ENCODE measurements at places on chromosomes 7 and 10.

DNA sequence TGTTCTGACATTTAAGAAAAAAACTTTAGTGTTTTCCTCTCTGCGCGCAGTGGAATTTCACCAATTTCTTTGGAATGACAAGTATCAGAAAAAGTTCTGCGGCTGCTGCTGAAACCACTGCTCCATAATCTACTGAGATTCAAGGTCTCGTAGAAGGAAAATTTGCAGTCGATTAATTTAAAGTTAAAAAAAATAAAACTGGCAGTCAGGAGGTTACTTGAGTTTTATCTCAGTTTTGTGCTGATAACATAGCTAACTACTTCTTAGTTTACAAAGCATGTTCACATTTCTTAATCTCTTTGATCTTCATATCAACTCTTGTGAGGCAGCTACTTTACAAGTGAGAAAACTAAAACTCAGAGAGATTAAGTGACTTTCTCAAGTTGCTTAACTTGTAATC is 18.2 kb upstream of the CALD1 start:
- DNase-seq: no peak

DNA sequence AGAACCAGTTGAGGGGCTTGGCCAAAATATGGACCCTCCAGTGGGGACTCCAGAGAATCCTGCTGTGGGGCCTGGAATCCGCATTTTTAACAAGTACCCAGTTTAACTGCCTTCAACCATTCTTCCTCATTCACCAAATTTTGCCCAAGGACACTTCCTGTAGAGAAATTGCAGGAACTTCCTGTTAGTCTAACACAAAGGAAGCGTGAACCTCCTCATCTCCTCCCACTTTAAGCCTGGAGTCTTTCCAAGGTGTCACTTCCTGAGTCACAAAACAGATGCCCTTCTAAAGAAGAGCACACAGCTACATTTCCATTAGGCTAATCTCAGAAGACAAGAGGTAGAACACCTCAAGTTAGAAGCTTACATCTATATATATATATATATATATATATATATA is 188.4 kb downstream of the PPP1R17 start:
- DNase-seq: peak; percentile 26

DNA sequence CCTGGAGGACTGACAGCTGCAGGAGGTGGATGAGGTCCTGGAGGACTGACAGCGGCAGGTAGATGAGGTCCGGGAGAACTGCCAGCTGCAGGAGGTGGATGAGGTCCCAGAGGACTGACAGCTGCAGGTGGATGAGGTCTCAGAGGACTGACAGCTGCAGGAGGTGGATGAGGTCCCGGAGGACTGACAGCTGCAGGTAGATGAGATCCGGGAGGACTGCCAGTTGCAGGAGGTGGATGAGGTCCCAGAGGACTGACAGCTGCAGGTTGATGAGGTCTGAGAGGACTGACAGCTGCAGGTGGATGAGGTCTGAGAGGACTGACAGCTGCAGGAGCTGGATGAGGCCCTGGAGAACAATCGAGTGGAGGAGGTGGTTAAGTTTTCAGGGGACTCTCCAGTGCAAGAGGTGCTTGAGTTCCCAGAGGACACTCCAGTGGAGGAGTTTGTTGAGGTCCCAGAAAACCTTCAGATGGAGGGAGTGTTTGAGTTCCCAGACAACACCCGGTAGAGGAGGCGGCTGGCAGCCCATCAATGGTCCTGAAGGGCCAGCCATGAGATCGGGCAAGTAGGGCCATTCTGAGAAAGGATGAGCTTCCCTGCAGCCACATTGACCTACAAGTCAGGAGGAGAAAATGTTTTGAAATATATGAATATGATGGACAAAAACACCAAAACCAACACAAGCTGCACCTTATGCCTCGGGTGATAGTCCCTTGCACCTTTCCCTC is 4.7 kb upstream of the EIF5AL1 start:
- no peak for DNase-seq

- DNase-seq: peak; percentile 70
Measured at GRCh38 chr7:16660702-16661464, 14.9 kb downstream of the BZW2 start.

DNA sequence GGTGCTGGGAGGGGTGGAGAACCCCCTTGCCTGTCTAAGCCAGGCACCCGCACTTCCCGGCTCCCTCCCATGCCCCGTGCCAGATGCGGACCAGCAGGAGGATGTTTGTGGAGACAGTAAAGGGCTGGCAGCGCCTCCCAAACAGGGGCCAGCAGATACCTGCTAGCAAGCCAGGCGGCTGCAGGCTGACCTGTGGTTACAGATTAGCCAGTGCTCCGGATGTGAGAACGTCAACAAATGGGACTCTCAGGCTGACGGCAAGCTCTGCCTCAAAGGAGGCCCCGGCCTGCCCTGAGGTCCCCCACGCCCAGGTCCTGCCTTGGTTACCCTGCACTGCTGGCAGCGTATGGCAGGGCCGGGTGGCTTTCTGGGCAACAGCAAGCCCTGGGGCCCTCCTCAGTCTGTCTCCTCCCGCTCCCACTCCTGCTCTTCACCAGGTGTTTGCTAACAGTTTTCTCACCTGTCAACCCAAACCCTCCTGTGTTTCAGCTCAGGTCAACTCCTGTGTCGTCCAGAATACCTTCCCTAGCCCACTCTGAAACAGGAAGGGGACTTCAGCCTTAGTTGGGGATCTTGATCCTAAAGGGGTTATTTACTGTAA is 85.4 kb downstream of the NEURL1 start:
- no peak for DNase-seq

GRCh38 chr10:114374053-114374791 is 30.1 kb downstream of the AFAP1L2 start:
- DNase-seq: no peak

DNA sequence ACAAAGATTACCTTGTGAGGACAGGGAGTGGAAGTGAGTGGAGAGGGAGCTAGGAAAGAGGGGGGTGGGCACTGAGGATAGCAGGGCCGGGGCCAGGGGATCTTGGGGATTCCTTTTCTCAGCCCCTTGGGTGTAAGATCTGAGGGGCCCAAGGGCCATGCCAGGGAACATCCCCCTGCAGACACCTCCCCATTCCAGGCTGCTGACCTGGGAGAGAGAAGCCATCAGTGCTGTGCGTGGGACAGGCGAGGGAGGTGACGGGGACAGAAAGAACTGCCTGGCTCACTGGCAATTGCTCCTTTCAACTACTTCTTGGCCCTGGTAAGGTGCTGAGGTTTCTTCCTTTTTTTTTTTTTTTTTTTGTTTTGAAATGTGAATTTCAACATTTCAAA is 12.0 kb upstream of the BTBD16 start:
- no peak for DNase-seq

- DNase-seq: no peak
Measured at GRCh38 chr10:5269791-5270190, 73.2 kb downstream of the AKR1C4 start.

DNA sequence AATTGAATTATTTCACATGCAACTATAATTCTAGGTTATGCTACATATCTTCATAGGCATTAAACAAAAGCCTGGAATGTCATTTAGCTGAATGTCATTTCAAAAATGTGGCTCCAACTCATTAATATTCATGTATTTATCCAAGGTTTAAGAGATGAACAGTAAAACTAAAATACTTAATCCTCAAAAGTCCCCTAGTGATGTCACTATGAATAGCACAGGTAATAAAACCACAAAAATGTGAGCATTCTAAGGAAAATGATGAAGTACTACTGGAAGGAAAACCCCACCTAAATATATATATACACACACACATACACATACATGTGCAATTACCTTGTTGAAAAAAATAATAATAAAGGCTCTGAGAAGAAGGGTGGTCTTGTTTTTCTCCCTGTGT is 154.4 kb upstream of the ASAH2 start:
- peak; percentile 64 for DNase-seq

GRCh38 chr7:91778416-91778815 is 102.1 kb downstream of the MTERF1 start:
- DNase-seq: no peak

DNA sequence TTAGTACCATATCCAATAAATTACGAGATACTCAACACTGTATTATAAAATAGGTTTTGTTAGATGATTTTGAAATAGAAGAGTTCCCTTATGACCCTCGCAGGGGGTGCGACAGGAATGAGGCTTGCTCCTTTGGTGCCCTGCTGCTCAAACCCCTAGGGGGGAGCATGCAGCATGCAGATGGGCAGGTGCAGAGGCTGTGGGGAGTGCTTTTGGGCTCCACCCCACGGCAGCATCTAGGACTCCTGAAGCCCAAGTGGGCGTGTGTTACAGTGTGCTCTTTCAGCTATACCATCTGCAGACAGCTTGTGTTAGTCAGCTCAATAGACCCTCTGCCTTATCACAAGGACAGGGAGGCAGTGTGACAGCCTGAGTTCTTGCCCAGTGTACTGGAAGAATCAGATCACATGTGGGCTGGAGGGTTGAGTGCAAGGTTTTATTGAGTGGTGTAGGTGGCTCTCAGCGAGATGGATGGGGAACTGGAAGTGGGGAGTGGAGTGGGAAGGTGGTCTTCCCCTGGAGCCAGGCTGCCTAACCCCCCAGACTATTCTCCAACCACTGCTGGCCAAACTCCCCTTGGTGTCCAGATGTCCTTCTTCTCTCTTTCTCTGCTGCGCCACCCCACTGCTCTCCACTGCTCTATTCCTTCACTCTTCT is 3.1 kb upstream of the MRC1 start:
- DNase-seq: peak; percentile 26

DNA sequence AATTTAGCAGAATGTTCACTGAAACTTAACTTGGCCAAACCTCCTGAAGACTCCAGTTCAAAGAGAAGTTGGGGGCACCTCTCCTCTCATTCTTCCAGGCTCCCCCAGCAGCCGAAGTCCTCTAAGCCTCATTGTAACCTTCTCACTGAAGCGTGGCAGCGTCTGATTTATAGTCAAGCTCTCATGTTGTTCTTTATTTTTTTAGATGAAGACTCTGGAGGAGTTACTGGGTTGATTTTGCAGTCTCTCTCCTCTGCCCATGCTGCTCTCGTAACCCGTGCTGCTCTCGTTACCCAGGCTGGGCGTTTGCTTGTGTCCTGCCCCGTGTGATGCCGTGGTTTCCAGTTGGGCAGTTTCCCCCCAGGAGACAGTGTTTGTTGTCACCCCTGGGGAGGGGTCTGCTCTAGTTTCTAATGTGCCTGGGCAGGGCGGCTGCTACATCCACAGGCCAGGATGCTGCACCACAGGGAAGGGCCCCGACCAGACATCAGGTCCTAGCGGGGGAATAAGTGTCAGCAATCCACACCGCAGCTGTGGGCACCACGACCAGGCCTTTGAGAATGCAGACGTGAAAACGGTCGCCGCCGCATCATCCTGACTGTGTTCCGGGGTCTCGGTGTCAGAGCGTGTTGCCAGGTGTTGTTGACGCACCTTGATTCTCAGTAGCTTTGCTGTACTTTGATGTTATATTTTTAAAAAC is 65.2 kb downstream of the WDR37 start:
- DNase-seq: no peak

DNA sequence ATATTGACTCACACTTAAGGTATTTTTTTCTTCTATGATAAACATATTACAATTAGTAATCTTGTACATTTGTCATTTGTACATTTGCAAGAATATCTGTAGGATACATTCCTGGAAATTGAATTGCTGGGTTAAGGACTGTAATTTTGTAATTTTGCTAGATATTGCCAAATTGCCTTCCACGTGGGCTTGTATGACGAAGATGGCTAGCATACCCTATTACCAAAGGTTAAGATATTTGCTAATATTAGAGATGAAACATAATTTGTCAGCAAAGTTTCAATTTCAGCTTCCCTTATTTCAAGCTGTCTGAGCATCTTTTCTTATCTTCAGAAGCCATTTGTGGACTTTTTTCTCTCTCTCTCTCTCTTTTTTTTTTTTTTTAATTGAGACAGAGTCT is 1.0 kb upstream of the LYZL2 start:
- DNase-seq: no peak

- DNase-seq: no peak
Measured at GRCh38 chr7:888081-889024, 12.0 kb downstream of the GET4 start.

DNA sequence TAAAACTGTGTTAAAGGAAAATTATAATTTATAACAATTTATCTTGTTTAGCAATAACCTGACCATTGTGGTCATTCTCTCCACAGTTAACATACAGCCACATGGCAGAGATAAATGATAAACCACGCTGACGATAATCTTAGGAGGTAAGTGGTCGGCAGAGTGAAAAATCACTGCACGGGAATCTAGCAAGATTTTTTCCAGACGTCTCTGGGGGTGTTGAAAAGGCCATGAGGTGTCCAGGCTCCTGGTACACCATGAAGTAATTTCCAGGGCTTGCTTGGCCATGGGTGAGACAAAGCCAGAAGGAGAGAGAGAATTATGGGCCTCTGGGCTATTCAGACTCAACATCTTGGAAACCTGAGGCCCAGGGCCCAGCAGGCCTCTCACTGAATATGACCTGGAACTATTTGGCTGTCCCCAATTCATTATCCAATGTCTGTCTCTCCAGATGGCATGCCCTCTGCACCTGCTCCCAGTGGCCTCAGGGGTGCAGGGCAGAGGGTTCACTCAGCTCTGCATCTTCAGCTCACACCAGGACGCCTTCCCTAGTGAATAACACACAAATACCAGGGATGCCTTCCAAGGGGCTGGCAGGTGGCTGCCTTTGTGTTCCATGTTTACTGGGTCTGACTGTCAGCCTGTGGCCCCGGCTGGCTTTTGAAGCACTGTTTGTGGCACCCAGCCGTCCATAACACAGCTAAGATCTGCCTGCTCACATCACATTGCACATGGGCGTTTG is 590.4 kb upstream of the PFKP start:
- no peak for DNase-seq

DNA sequence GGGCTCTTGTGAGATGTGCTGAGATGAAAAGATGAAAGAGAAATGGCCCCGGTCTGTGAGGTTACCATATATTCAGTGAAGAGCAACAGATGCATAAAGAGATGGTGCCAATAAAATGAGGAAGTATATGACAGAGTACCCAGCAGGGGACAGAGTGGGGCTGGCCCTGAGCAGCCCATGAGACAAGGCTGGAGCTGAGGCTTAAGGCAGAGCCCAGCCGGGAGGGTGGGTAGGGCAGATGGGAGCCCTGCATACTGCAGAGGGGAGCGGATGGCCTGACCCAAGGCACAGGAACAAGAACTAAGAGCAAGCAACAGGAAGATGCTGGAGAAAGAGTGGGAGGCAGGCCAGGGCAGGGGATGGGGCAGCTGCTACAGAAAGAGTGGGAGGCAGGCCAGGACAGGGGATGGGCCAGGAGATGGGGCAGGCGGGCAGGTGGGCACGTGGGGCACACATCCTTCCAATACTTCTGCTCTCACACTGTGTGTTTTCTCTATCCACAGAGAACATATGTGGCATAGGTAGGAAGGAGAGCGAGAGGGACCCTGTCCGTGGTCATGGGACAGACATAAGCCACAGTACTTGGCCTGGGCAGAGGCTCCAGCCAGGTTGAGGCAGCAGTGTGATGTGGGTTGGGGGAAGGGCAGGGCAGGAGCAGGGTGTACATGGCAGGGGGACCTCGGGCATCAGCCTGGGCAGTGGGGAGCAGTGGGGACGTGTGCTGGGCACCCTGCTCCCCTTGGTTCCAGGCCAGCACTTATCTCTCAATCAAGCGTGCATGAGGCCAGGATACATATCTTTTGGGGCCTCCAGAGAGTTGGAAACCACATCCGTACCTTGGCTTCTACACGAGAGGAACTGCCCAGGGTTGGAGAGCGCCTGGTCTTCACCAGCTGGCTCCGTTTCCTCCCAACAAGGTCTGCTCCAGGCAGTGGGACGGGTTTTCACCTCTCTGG is 91.6 kb upstream of the IKZF1 start:
- no peak for DNase-seq

GRCh38 chr10:78731675-78732074 is 337.1 kb upstream of the ZMIZ1 start:
- DNase-seq: no peak
